Neural progenitor cell (in vitro differentiated cells): ENCODE measurements at places on chromosomes 1 and 21. TPM values are rescaled to one million over a fixed set of nuclear protein-coding genes. Genes with fewer than 3 reads are reported as not detected.
A peak's percentile ranks its signal among the peaks of the same experiment; 100 is the strongest.

Gene OR2T11
- not detected in 2 replicates for total RNA-seq

Gene CTH
- 16.0 and 18.6 TPM in 2 replicates for total RNA-seq

Gene TNFRSF18
- total RNA-seq: not detected in 2 replicates

Gene HOOK1
- total RNA-seq: 9.3 and 12.1 TPM in 2 replicates

Gene NOS1AP
- 2.4 and 5.9 TPM in 2 replicates for total RNA-seq

Gene PLA2G4A
- 0.81 and 1.0 TPM in 2 replicates for total RNA-seq

- H3K4me1 ChIP-seq: peaks cover 9% of the 10 kb centered on the region
- DNase-seq: no peak
- no peaks in the 10 kb centered on the region for H3K36me3 ChIP-seq
- H3K4me3 ChIP-seq: no peak overlapping the region
- peaks cover 10% of the 10 kb centered on the region for H3K27me3 ChIP-seq
- H3K27ac ChIP-seq: no peak overlapping the region
These were observed 13.3 kb upstream of the ATF3 start for GRCh38 chr1:212595229-212595628.

DNA sequence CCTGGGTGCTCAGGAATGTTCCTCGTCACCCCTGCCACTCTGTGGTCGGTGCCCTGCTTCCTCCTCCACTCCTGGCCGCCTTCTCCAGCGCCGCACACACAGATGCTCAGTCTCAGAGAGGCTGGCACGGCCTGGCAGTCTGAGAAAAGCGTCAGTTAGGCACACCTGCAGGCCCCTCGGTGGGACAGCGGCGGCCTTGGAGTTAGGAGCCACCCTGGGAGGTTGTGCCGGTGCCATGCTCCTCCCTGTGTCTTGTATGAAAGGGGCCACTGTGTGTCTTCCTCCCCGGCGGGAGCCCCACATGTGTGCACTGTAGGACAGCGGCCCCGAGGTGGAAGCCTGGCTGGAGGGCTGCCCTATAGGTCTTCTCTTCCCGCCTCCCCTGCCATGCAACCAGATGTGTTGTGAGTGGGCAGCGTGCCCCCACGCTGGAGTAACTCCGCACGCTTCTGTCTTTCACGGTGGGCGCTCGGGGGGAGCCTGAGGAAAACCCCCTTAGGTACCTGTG is 145.2 kb downstream of the PGBD5 start:
- H3K4me1 ChIP-seq: peaks cover 21% of the 10 kb centered on the region
- H3K27ac ChIP-seq: no peak overlapping the region
- H3K36me3 ChIP-seq: no peaks in the 10 kb centered on the region
- H3K4me3 ChIP-seq: no peak overlapping the region
- H3K27me3 ChIP-seq: no peaks in the 10 kb centered on the region

DNA sequence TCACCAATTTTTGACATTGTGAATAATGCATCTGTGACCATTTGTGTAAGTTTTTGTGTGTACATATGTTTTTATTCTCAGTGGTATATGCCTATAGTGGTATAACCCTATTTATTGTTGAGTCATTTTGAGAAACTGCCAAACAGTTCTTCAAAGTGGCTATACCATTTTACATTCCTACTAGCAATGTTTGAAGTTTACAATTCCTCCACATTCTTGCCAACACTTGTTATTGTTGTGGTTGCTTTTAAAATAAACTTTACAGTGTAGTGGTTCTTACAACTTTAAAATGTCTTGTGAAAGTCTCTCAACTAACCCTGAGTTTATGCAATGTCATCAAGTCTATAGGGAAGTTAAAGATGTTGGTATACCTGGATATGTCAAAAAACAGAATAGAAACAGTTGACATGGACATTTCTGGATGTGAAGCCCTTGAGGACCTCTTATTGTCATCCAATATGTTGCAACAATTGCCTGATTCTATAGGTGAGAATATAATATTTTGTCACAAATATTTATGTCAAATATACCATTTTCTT is 219.4 kb downstream of the LRRC40 start:
- no peaks in the 10 kb centered on the region for H3K4me1 ChIP-seq
- no peaks in the 10 kb centered on the region for H3K36me3 ChIP-seq
- no peaks in the 10 kb centered on the region for H3K27me3 ChIP-seq
- no peak overlapping the region for H3K27ac ChIP-seq
- no peak for DNase-seq

- no peaks in the 10 kb centered on the region for H3K36me3 ChIP-seq
- no peak overlapping the region for H3K4me3 ChIP-seq
- H3K27ac ChIP-seq: no peak overlapping the region
- H3K27me3 ChIP-seq: no peaks in the 10 kb centered on the region
These were observed 59.8 kb downstream of the PLEKHA6 start for GRCh38 chr1:204299814-204300365.

GRCh38 chr1:183896466-183897048 is 91.6 kb downstream of the RGL1 start:
- H3K27me3 ChIP-seq: no peaks in the 10 kb centered on the region
- no peaks in the 10 kb centered on the region for H3K4me1 ChIP-seq
- no peak overlapping the region for H3K4me3 ChIP-seq
- no peak overlapping the region for H3K27ac ChIP-seq

DNA sequence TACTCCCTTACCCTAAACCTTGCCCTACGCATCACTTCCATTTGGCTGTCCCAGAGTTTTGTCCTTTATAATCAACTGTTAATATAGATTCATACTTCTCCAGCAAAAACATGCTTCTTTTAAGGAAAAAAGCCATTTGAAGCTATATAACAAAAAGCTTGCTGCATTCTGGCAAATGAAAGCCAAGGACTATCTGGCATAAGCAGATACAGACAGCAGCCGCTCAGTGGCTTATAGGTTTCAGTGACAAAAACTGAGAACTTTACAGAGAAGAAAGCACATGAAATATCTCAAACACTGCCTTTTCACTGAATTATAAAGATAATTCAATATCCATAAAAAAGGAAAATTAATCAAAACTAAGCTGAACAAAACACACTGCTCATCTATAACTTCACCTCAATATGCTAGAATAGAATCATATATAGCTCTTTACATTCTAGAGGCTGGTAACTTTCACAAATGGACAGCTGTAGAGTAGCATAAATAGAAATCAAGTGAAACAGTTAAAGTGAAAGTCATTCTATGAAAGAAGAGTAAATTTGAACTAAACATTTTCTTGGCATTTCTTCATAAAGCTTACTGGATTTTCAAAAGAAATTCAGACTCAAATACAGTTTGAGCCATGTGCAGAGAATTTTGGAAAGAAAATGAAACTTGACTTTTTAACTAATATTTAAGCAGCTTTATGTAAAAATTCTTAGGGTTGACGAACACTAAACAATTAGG is 19.6 kb downstream of the CDC42BPA start:
- DNase-seq: no peak
- H3K4me1 ChIP-seq: no peaks in the 10 kb centered on the region
- no peaks in the 10 kb centered on the region for H3K36me3 ChIP-seq

- H3K4me3 ChIP-seq: no peak overlapping the region
- no peak for DNase-seq
- no peaks in the 10 kb centered on the region for H3K27me3 ChIP-seq
- peaks cover 9% of the 10 kb centered on the region for H3K4me1 ChIP-seq
These were observed 55.6 kb upstream of the DUSP10 start for GRCh38 chr1:221797506-221797905.

DNA sequence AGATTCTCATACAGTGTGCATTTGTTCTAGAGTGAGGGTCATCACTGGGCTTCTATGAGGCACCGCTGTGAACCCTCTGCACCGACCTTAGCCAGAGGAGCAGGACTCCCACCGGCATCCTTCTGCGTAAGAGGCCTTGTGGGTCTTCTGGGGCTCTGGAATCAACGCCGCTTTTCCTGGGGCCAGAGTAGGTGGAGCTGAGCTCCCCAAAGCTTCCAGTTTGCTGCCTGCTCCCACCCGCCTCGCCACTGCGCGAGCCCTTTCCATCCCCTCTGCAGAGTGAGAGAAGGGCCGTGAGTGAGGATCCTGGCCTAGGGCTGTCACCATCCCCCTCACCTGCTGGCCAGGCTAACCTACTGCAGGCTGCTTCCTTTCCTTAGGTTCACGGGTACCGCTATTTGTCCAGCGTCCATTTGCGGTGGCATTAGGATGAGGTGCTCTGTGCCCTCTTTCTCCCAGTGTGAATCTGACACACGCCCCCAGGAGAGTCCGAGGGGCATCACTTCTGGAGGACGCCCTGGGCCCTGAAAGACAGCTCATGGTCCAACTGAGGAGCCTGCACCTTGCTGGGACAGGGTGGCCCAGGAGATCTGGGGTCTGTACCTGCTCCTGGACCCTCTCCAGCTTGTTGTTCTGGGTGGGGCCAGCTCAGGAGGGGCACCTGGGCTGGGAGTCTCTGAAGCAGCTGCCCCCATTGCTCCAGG is 36.2 kb downstream of the UMODL1 start:
- no peak overlapping the region for H3K4me3 ChIP-seq
- DNase-seq: peak; percentile 20
- no peaks in the 10 kb centered on the region for H3K4me1 ChIP-seq

GRCh38 chr1:221736714-221737113 is 5.2 kb downstream of the DUSP10 start:
- no peak for DNase-seq
- H3K27me3 ChIP-seq: peaks cover 19% of the 10 kb centered on the region
- no peaks in the 10 kb centered on the region for H3K4me1 ChIP-seq
- no peaks in the 10 kb centered on the region for H3K36me3 ChIP-seq
- no peak overlapping the region for H3K27ac ChIP-seq
- H3K4me3 ChIP-seq: no peak overlapping the region
